Choroid plexus epithelial cell (primary cell): ENCODE measurements at places on chromosomes 7 and 10.

DNA sequence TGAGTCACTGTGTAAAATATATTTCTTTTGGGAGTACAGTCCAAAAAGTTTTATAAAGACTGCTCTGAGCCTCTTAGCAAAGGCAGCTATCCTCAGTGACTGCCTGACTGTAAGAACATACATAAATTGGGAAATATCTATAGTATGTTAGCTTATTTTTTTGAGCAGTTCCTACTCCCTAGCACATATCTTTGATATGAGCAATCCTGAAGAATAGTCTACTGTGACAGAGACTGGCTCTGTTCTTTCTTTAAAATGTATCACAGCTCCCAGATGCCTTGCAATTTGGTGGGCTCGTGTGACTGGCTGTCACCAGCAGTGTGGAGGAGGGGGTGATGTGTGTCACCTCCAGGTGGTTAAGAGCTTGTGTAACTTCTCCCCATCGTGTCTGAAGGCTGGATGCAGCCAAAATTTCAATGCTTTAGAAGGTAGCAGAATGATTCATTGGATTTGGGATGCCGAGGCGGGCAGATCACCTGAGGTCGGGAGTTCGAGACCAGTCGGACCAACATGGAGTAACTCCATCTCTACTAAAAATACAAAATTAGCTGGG lies 47.9 kb downstream of the MTERF1 start:
- peak; percentile 5 for DNase-seq

- no peak for DNase-seq
Measured at GRCh38 chr7:35988105-35988504, 164.9 kb upstream of the EEPD1 start.

DNA sequence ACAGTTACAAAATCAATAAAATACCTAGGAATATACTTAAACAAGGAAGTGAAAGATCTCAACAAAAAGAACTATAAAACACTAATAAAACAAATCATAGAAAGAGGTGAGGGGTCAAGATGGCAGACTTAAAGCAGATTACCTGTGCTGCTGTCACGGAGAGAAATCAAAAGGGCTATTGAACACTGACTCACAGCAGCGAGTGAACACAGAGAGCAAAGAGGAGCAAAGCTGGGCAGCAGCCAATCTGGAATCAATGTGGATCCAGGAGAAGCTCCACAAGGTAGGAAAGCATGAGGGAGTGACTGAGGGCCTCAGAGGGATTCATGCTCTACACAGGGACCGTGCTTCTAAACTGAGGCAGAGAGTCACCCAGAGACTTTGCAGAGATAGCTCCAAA lies 562.0 kb upstream of the SEMA3D start:
- no peak for DNase-seq

DNA sequence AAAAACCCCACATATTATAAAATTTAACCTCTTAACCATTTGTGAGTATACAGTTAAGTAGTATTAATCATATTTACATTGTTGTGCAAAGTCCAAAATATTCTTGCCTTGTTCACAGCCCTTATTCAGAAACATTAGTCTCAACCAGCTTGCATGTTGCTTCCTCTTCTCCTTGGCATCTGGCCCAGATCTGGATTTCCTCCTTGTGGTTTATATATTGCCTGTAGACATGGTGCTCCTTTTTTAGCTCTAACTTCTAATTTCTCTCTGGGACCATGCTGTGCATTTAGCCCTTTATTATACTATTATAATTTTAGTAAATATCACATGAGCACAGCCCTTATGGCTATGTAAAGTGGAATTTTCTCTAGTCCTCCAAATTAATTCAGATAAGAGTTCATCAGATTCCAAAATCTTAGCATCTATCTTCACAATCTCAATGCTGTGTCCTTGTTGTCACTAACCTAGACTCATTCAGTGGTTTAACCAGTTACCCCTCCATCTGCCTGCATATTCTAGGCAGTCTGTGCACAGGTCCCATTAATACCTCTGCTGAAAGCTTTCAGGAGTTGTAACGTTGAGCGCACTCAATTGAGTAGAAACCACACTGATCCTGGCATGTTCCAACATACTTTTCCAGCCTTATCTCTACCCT lies 7.9 kb downstream of the CPED1 start:
- DNase-seq: peak; percentile 95

DNA sequence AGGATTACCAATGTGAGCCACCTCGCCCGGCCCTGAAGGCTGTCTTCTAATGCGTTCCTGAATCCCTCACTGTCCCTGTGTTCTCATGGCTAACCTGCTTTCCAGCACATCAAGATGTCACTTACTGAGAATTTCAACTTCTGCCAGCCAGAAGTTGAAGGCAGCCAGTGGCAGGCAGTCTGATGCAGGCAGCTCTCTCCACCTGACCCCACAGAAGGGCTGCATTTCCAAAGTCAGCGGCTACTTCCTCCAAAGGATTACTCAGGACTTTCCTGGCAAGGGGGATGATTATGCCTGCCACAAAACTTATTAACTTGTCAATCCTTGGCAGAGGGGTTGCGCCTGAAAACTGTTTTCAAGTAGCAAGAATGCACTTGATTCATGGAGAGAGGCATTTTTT lies 1219.4 kb downstream of the TYW1 start:
- DNase-seq: no peak

GRCh38 chr10:86042161-86042560 lies 324.4 kb downstream of the GRID1 start:
- DNase-seq: no peak

DNA sequence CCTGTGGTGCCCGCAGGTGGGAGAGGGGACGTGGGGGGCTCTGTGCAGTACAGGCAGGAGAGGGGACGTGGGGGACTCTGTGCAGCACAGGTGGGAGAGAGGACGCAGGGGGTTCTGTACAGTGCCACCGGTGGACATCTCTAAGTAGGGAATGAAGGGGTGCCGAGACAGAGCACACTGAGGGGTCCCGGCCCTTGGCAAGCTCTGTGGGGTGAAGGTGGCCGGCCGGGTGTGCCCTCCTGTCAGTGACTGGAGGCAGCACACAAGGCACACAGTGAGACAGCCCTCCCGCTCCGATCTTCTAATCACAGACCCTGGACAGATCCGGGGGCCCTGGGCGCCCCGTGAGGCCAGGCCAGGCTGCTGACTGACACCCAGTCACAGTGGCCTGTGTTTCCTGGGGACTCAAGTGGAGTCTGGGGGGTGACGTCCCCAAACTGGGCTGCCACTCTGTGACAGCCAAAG lies 11.2 kb downstream of the GPR146 start:
- DNase-seq: no peak

GRCh38 chr7:36790311-36790787 lies 66.1 kb upstream of the AOAH start:
- DNase-seq: peak; percentile 12

DNA sequence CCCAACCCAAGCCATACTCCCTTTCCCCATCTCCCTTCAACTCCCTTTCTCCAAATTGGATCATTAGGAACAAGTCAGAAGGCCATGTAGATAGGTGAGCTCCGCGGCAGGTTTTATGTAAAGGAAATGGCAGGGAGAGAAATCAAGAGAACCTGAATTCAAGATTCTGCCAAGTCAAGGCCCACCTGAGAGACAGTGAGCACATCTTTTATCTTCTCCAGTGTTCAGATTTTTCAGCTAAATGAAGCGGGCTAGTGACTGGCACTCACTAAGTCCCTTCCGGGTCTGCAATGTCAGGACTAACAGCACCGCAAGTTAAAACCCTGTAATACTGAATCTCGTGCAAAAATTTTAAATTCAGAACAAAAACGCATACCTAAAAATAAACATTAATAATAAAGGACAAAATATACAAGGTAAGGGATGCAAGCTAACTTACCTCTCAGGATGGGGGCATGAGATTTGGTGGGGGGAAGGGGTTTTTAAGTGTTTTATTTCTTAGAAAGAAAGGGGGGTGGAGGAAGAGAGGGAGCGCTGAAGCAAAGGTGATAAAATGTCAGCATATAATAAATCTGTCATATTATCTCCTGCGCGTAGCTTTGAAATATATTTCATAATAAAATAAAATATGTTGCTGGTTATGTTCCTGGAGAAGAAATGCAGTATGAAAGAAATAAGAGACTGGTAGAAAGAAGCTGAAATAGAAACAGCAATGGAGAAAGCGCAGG lies 17.6 kb downstream of the TCAF1 start:
- no peak for DNase-seq

DNA sequence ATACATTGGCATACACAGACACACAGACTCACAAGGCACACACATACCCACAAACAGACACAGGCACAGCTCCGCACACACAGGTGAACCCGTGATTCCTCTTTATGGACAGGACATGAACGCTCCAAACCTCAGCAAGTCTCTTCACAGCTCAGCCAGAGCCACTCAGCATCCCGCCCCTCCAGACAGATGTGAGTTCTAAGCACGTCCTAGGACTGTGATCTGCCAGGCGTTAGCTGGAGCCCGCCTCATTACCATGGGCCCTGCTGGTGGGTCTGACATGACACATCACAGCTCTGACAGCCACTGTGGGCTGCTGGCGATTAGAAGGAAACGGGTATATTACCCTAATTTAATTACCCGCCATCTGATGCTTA lies 176.7 kb upstream of the PPP2R2D start:
- no peak for DNase-seq

DNA sequence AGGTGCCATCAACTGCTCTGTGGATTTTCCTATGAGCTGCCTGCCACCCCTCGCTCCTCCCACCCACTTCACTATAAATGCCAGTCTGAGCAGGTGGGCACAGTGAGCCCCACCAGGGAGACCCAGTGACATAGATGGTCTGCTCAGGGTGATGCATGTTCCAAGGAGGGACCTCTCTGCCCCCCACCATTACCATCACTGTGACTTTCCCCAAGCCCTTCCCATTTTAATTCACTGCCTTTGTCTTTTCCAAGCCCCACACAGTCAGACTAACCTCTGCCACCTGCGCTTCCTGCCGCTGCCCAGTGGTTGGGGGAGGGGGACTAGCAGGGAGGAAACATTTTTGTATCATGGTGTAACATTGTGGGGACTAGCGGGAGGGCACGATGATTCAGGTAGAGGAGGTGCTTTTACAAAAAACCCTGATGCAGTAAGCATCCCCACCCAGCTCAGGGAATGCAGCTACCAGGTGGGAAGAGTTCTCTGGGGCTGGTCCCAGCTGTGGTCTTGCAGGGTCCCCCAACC lies 24.6 kb downstream of the PRSS2 start:
- no peak for DNase-seq

DNA sequence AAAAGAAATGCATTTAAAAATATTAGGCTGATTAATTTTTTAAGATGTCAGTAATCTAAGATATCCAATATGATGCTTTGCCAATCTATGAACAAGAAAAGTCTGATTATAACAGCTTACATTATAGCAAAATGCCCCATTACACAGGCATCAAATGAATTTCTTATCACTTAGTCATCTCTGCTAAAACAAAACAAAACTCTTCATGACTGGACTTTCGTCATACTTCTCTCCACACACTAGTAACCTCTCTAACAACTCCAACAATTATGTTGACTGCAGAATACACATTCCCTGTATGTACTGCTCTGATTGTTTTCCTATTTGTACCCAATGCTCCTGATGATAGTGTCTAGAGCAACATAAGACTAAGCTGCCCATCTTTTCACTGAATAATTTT lies 3.8 kb upstream of the MKI67 start:
- peak; percentile 51 for DNase-seq

GRCh38 chr7:141928845-141929195 lies 12.6 kb downstream of the OR9A4 start:
- DNase-seq: no peak

- DNase-seq: peak; percentile 71
Measured at GRCh38 chr7:140074780-140075179, 12.0 kb upstream of the PARP12 start.

- DNase-seq: no peak
Measured at GRCh38 chr10:71739358-71739900, 19.9 kb upstream of the C10orf105 start.

GRCh38 chr10:30853066-30853465 lies 178.6 kb downstream of the ZNF438 start:
- no peak for DNase-seq

GRCh38 chr7:36844374-36844773 lies 120.1 kb upstream of the AOAH start:
- no peak for DNase-seq

GRCh38 chr7:149772956-149773434 lies 393 bp downstream of the ZNF467 start:
- no peak for DNase-seq

- no peak for DNase-seq
Measured at GRCh38 chr10:100749309-100750217, 4.2 kb downstream of the PAX2 start.

GRCh38 chr10:118584181-118584954 lies 11.1 kb downstream of the PRLHR start:
- peak; percentile 72 for DNase-seq
